ENCODE measurements at places on chromosomes 1 and 21.

- no peak for DNase-seq
Measured at GRCh38 chr1:41394959-41395956, 34.0 kb downstream of the FOXO6 start.

- DNase-seq, result no peak
Measured at GRCh38 chr1:115522386-115522785, 119.4 kb upstream of the VANGL1 start.

GRCh38 chr1:163562355-163562754 lies 240.6 kb downstream of the NUF2 start:
- no peak for DNase-seq

DNA sequence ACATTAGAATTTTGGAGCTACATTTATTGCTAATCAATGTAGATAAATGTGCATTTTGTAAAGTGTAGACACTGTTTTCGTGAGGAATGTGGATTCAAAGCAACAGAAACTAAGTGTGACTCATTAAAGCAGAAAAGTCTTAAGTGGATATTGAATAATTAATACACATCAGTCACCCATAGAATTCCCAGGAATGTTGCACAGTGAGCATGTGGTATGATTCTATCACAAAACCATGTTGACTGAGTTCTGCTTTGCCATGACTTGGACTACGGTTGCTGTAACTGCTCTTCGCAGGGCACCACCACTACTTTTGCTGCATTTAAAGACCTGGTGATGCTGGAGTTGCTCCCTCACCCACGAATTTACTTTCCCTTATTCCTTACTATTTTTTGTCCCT lies 471.8 kb downstream of the KCNT2 start:
- DNase-seq, result no peak

- no peak for DNase-seq
Measured at GRCh38 chr1:10629091-10629815, 154.5 kb downstream of the PEX14 start.

GRCh38 chr1:178495158-178495557 lies 1.6 kb downstream of the CLEC20A start:
- DNase-seq, result no peak

- no peak for DNase-seq
Measured at GRCh38 chr1:230121950-230122349, 54.9 kb downstream of the GALNT2 start.

DNA sequence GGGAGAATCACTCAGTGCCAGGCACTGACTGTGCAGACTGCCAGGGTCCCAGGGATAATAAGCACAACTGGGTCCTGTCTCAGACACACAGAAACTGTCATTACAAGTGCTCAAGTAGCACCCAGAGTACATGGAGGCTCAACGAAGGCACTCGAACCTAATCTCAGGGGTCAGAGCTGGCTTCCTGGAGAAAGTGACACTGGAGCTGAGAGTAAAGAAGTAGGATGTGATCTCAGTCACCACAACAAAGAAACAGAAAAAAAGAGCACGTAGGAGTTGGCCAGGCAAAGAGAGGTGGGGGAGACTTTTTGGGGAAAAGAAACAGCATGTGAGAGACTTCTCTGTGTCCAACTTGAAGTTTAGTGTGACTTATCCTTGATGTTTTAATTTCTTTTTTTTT lies 1.3 kb downstream of the CATSPER4 start:
- DNase-seq, result no peak

GRCh38 chr1:107559881-107560280 lies 405.1 kb downstream of the VAV3 start:
- DNase-seq, result no peak

- no peak for DNase-seq
Measured at GRCh38 chr1:245578308-245578707, 423.5 kb downstream of the KIF26B start.

Data from stimulated activated effector memory CD8-positive, alpha-beta T cell treated with anti-CD3 and anti-CD28 coated beads, Interleukin-12 subunit alpha, Interleukin-12 subunit beta, amount 100 ng/mL, for 72 hours (primary cell).